Caudate nucleus (tissue), 63 donors: ENCODE measurements at places on chromosomes 7 and 10.
A peak's percentile ranks its signal among the peaks of the same experiment; 100 is the strongest.

DNA sequence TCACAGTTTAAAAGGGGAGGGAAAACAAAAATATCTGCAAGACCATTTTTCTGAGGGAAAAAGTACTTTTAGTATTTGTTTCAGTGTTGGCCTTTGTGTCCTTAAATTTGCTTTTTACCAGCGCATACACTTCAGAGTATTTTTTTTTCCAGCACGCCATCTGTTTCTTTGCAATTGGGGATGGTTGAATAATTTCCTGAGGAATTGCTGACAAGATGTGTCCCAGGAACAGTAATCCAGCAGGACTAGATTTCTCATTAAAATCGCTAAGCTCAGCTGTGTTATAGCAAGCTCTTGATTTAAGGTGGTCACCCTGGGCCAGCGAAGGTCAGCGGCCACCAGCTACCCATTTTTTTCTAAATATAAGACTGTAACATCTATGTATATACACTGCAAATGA, 156.9 kb upstream of the RHOBTB1 start:
- no peak for DNase-seq

- DNase-seq, result no peak
Observed at GRCh38 chr7:37942934-37943610, 22.6 kb downstream of the EPDR1 start.

DNA sequence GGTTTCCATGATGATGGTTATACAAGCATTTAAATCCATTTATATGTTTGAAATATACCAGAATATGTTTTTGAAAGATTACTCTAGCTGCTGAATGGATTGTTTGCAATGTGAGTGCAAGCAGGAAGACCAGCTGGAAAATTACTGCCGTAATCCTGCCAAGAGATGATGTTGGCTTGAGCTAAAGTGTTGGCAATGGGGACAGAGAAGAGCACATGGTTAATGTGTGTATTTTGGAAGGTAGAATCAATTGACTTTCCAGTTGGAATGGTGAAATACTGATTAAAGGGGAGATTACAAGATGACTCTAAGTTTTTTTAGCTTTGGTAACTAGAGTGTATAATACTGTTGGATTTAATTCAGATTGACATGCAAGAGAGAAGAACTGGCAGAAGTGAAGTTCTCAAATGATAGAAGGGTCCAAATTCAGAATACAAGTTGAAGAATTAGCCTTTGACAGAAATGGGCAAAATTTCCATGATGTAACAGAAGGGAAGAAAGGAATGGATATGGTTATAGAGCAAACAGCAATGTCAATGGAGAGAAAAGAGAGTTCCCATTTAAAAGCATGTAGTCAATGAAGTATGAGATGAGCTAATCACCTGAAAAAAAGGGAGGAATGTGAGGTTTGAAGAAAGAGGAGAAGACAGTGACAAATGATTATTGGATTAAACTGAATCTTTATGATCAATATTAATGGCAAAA, 422.0 kb downstream of the CDC14C start:
- no peak for DNase-seq

GRCh38 chr7:2812831-2813230, 31.3 kb downstream of the GNA12 start:
- DNase-seq, result no peak

GRCh38 chr7:103989785-103990767, 618 bp upstream of the RELN start:
- DNase-seq, result peak; percentile 10

GRCh38 chr10:123494301-123494808, 171.8 kb upstream of the GPR26 start:
- no peak for DNase-seq

GRCh38 chr7:113622796-113623195, 296.0 kb downstream of the PPP1R3A start:
- no peak for DNase-seq

DNA sequence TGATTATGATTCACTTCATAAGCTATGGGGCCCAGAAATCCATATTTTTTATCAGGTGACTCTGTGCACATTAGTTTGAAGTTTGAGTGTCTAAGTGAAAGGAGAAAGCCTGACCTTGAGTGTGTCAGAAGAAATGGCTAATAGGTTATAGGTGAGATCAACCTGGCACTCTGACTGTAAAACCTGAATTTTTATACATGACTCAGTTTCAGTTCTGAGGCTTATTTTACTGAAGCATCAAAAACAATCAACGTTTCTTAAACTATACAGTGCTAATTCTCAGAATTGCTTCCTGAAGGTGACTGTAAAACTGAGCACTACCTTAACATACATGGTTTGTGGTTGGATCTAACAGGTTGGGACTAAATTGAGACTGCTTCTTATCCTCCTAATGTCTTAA, 159.4 kb upstream of the AHR start:
- no peak for DNase-seq

- no peak for DNase-seq
Observed at GRCh38 chr7:157009170-157009777, 1.2 kb downstream of the MNX1 start.

DNA sequence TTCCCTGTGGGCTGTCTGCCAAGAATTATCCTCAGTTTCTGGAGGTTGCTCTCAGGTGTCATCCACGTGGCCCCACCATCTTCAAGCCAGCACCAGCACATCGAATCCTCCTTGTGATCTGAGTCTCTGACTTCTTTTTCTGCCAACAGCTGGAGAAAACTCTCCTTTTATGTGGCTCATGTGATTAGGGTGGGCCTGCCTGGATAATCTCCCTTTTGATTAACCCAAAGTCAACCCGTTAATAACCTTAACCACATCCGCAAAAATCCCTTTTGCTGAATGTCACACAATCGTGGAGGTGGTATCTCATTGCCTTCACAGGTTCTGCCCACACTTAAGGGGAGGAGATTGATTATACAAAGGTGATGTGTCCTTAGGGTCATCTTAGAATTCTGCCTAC, 73.8 kb downstream of the LRGUK start:
- DNase-seq, result no peak

DNA sequence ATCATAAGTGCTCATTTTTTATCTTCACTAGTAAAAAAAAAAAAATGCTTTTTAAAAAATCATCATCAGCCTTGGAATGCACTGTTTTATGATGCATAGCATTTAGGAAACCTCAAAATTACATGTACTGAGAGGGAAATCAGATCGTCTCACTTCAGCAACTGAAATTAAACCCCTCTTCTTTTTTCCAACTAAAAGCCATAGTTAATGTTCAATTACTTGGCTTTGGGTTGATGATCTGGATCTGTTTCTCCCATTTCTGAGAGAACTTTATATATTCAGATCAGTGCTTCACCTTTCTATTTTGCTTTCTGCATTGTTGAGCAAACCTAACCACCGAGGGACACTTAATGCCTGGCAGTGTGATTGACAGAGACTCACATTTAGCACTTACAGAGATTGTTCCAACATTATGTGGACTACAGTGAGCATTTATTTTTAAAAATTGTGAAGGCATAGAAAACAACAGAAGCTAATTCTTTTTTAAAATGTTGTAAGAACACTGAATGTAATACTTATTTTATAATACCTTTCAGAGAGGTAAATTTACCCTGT, 678.4 kb downstream of the PHTF2 start:
- DNase-seq, result no peak

GRCh38 chr10:125158601-125159485, 1.5 kb downstream of the CTBP2 start:
- DNase-seq, result no peak

DNA sequence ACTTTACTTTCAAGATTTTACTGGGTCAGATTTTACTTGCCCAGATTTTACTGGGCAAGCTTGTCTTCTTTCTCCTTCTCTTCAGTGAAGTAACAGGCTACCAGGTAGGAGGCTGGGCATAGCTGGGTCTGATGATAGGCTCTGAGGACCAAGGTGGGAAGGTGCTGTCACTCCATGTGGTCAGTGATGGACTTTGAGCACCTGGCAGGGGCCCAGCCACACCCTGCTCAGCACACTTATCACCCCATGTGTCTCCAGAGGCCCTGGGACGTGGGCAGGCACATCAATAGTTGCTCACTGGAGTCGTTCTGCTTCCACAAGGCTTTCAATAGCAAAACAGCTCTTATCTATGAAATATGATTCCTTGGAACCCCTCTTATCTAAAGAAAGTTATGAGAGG, 70.5 kb upstream of the GPR26 start:
- no peak for DNase-seq

GRCh38 chr10:53957401-53957800, 843.6 kb downstream of the PCDH15 start:
- DNase-seq, result peak; percentile 25

DNA sequence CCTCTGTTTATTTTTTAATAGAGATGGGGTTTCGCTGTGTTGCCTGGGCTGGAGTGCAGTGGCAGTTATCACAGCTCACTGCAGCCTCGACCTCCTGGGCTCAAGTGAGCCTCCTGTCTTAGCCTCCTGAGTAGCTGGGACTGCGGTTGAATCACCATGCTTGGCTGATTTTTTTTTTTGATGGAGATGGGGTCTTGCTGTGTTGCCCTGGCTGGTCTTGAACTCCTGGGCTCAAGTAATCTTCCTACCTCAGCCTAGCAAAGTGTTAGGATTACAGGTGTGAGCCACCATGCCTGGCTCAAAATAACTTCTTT, 8.1 kb downstream of the DYNC2I1 start:
- DNase-seq, result no peak

DNA sequence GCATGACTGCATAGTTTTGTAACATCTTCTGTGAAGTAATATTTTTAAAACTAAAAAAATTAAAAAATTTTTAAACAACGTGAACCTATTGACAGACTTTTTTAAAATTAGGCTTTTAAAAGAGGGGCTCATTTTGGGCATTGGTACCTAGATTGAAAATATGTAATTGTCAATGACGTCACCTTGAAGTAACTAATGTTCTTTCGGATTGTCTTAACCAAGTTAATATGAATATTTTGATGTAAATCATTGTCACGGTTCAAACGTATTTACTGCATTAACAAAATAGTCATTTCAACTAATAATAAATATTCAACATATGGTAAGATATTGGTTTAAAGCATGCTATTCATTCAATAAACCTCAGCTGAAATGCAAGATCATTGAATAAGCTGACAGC, 719.8 kb downstream of the ANKRD7 start:
- DNase-seq, result no peak

GRCh38 chr10:13767676-13768178, 181.0 kb downstream of the PRPF18 start:
- DNase-seq, result no peak

DNA sequence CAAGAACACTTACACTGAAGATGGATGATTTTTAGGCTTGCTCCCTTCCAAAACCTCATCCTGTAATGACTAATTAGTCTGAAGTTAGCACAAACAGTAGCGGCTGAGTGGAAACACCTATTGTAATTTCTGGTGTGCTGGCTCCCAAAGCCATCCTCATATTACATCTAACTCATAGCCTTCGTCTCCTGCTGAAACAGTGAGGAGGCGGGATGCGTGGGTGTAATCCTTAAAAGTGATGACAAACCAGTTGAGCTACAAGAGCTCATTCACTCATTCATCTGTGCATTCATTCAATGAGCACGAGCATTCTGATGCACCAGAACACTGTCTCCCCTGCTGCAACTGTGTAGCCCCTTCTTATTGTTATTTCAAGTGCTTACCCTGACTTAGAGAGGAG, 235.3 kb downstream of the CALN1 start:
- DNase-seq, result peak; percentile 6

GRCh38 chr10:11707624-11708350, 34.4 kb upstream of the ECHDC3 start:
- DNase-seq, result no peak
